ENCODE measurements at places on chromosomes 12 and 14. TPM values are rescaled to one million over a fixed set of nuclear protein-coding genes. Genes with fewer than 3 reads are reported as not detected.
A peak's percentile ranks its signal among the peaks of the same experiment; 100 is the strongest.

The ZC3H10 gene
- 2.9 TPM for total RNA-seq

The GYS2 gene
- total RNA-seq = not detected

The GPR135 gene
- total RNA-seq = 0.99 TPM

The SPTB gene
- total RNA-seq = 0.58 TPM

The HELB gene
- total RNA-seq = 3.5 TPM

The NDRG2 gene
- total RNA-seq = 8.1 TPM

The BHLHE41 gene
- 0.14 TPM for total RNA-seq

GRCh38 chr12:93786656-93787397, 109.7 kb downstream of the CRADD start:
- no peak for DNase-seq

GRCh38 chr12:46082490-46083200, 92.3 kb upstream of the SCAF11 start:
- no peak for DNase-seq

DNA sequence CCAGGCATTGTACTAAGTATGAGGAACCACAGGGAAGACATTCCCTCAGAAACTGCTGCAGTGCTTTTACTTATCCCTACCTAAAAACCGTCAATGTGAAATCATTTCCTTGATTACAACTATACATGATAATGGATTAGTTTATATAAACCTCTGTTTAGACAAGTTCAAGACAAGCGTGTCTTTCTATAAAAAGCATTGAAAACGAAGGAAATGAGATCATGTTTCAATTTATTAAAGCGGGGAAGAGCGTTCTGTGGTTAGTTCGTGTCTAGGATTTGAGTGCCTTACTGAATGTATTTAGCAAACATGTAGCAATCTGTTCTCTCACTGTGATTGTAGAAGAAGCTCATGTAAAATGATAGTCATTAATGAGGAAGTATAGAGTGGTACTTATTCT, 37.5 kb downstream of the GALC start:
- DNase-seq = peak; percentile 29

GRCh38 chr12:121295746-121296617, 527 bp downstream of the CAMKK2 start:
- DNase-seq = peak; percentile 13

DNA sequence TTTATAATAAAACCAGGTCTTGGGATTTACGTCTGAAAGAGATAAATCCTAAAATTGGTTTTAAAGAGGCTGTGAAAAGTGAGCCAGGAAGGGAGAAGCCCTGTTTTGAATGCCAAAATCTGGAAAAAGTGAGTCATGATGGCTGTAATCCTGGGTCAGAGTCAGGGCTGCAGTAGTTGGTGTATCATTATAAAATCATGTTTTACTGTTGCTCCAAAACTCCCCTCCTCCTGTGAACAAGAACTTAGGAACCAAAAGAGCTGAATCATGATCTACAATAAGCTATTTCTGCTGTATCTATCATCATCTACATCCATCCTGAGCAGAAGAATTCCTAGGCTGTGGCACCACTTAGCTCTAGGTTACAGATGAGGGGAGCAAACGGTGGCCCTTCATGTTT, 79.3 kb downstream of the LMO3 start:
- DNase-seq = peak; percentile 29

DNA sequence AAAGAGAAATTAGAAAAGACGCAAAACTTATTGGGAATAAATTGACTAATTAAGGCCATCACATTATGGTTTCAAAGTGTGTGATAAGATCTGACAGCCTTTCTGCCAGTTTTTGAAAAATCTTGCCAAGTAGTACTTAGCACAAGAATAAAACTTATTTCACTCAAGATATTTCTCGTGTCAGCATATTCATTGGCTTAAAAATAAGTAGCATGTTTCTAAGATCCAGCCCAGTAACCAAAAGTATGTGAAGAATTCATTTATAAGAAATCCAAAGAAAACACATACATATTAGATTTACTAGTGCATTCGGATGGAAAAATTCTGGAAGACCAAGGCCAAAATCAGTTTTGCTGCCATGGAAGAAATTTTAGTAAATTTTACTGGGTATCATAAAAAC, 1135.0 kb downstream of the GALC start:
- no peak for DNase-seq

- peak; percentile 39 for DNase-seq
Observed at GRCh38 chr12:53179687-53180219, 769 bp upstream of the ZNF740 start.

DNA sequence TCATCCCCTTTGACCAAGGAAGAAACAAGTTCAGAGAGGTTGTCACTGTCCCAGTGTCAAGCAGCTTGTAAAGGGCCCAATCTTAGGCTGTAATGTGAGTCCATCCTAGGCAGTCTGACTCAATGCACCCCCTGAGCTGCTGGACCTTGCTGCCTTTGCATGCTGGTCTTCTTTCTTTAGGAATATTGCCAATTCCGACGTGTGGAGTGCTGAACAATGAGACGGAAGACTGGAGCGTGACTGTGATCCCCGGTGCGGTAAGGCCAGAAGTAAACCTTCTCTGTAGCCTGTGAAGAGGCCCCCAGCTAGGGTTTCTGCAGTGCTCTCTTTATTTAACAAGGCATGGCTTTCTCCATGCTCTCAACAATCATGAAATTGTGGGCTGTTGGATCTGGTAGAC, 963 bp downstream of the TCTN2 start:
- DNase-seq = no peak

GRCh38 chr12:110280392-110280778, 662 bp upstream of the ATP2A2 start:
- peak; percentile 56 for DNase-seq

DNA sequence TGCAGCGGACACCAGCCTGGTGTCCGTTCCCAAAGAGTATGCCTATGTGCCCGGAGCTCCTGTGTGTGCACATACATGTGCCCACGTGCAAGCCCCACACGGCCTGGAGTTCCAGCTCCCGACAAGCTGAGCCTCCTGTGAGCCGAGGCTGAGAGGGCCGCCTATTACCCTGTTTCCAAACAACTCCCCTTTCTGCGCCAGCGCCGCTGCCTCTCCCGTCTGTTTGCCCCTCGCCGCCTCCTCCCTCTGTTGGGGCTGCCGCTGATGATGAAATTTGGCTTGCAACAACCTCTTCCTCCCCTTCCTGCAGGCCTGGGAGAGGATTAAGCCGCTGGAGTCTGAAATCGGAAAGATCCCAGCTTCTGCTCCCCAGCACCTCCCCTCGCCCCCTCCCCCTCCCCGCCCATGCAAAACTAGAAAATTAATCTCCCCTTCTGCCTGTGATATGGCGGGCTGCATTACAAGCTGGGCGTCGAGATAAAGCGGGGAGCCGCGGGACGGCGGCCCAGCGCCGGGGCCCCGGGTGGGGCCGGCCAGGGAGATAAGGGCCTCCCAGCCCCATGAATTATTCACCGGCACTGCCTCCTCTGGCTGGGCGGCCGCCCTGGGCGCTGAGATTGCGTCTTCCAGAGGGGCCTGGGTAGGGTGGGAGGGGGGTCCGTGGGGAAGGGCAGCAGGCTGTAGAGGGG, 6.8 kb upstream of the ASIC1 start:
- DNase-seq = no peak

DNA sequence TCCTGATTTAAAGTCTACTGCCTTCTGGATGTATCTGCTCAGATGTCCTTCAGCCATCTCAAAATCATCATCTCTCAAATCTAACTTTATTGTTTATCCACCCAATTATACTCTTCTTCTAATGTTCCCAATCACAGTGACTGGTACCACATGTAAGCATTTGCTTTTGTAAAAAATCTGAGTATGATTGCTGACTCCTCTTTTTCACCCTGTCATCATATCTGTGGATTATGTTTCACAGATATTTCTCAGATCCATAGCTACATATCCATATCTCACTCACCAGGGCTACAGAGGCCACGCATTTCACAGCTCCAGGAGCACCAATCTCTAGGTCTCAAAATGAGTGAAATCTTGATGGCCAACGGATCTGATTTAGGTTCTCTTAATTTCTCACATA, 76.1 kb downstream of the DHRS2 start:
- no peak for DNase-seq

DNA sequence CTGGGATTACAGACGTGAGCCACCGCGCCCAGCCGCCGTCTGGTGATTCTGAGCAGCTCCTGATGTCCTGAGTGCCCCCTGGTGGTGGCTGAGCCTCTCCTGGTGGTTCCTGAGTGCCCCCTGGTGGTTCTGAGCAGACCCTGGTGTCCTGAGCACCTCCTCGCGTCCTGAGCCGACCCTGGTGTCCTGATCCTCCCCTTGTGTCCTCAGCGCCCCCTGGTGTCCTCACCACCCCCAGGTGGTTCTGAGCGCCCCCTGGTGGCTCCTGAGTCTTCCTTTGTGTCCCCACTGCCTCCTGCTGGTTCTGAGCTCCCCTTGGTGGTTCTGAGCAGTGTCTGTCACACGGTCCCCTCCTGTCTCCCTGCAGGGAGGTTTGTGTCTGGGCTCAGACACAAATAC, 1304.9 kb downstream of the TMEM121 start:
- DNase-seq = no peak

GRCh38 chr12:7142056-7142644, 12.0 kb downstream of the CLSTN3 start:
- no peak for DNase-seq

DNA sequence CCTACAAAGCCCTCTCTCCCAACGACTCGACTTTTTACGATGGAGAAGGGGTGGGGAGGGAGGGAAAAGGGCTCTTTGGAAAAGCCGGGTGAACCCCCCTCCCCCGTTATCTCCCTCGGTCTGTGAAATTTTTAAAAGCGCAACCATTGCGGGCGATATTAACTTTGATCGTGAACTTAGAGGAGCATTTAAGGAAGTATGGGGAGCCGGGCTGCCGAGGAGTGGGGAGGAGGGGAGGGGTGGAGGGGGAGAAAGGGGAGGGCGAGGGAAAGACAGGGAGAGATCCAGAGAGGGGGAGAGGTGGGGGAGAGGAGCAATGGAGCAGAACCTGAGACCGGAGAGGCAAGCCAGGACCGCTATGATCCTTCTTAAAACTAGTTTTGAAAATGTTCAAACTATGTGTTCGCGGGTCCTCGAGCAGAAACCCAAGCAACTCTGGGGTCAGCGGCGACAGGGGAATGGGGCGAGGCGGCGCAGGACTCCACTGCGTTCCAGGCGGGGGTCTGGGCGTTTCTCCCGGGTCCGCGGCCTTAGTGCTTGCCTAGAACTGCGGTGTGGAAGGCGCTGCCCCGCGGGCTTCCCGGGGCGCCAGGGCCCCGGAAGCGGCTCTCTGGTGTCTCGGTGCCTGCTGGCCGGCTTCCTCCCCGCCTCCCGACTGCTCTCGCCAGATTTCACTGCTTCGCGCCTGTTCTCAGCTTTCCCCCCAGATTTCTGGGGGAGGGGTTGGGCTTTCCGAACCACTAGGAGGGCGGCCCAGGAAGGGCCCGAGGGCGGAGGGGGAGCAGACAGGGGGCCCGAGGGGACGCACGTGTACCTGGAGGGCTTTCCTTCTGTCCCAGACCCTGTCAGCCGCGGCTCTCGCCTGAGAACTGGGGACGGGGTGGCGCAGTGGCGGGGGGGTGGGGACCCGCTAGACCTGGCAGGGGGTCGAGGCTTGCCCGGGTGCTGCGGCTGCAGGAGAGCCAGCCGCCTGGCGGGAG, at the start of gene HOTAIR:
TSS of gene HOTAIR (minus strand) at position 871 of the 980 bp plus-strand sequence.
- DNase-seq = no peak

- DNase-seq = no peak
Observed at GRCh38 chr14:101843665-101844064, 82.2 kb downstream of the PPP2R5C start.

GRCh38 chr14:103221781-103222358, 98.6 kb downstream of the TNFAIP2 start:
- DNase-seq = no peak

DNA sequence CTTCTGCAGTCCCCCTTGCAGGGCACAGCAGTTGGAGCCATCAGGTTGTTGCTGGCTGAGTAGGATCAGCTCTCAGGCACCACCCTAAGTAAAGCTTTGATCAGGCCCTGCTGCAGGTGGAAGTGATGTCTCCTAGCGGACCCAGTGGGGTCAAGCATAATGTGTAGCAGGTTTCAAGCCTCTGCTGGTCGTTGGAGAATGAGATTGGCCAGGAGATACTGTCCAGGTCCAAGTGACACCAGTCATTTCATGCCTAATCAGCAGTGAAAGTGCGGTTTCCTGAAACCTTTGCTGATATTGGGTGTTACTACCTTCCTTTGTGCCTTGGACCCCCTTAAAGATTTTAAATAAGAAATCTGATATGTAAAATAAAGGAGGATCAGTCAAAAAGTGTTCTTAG, 72.6 kb downstream of the SUSD6 start:
- no peak for DNase-seq

DNA sequence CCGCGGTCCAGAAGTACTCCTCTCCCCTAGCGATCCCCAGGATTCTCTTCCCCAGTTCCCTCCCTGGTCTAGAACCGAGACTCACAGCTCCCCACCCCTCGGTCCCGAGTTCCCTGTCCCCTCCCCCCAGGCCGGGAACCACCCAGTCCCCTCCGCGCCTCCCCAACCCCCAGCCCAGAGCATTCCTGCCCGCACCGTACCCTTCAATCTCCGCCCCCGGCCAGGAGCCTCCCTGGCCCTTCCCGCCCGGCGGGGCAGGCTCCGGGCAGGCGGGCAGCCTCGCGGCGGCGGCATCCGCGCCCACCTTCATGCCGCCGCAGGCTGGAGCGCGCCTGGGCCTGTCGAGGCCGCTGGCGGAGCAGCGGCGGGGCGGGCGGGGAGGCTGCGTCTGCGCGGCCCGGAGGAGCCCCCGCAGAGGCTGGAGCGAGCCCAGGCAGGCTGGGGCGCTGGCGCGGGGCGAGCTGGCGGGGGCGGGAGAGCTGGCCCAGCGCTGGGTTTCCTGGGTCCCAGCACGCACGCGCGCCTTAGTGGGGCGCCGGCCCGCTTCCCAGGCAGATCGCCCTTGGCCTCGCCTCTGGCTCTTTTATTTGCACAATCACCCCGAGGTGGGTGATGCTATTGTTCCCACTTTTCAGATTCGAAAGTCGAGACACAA, 22.2 kb upstream of the GPR132 start:
- DNase-seq = peak; percentile 74

DNA sequence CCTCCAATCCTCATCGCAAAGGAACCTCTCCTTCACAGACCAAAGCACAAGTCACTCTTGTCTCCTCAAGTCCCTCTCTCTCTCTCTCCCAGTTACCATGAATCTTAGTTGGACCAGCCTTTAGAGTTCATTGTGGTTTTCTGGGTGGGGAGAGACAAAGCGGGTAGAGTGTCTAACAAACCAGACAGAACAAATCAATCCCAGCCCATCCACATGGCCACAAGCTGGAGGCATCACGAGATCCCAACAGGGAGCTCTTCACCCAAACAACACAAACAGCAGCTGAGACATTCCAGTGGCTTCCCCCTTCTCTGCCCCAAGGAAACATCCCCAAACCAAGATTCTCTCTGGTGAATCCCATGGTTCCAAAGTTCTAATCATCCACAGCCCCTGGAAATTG, 22.4 kb downstream of the ACTN1 start:
- DNase-seq = no peak

- DNase-seq = no peak
Observed at GRCh38 chr12:16453319-16453718, 105.9 kb downstream of the MGST1 start.

GRCh38 chr12:84186433-84186832, 726.2 kb downstream of the SLC6A15 start:
- DNase-seq = no peak

- DNase-seq = no peak
Observed at GRCh38 chr14:50335989-50336824, 24.1 kb downstream of the DMAC2L start.

All from foreskin keratinocyte (primary cell).